ENCODE measurements at places on chromosomes 5 and 9.

GRCh38 chr9:112322701-112323377 lies 10.6 kb downstream of the PTBP3 start:
- no peak for DNase-seq

GRCh38 chr9:92483627-92484545 lies 1.6 kb upstream of the ASPN start:
- DNase-seq: peak; percentile 36

- DNase-seq: no peak
Observed at GRCh38 chr5:87746891-87747377, 334.2 kb upstream of the CCNH start.

DNA sequence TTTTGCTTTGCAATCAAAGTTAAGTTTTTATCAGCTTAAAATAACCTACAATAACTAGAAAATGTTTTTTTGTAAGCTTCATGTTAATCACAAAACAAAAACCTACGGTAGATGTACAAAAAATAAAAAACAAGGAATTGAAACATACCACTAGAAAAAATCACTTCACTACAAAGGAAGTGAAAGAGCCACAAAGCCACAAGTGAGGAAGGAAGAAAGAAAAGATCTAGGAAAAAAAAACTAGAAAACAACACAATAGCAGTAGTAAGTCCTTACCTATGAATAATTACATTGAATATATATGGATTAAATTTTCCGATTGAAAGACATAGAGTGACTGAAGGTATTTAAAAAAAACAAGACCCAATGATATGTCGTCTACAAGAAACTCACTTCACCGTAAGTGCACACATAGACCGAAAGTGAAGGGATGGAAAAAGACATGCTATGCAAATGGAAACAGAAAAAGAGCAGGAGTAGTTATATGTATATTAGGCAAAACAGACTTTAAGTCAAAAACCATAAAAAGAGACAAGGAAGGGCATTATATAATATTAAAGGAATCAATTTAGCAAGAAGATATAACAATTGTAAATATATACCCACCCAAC lies 13.4 kb upstream of the ZDHHC21 start:
- DNase-seq: no peak
